Activated T-cell treated with anti-CD3 and anti-CD28 coated beads for 4 hours (primary cell): ENCODE measurements at places on chromosomes 1 and 21.

GRCh38 chr1:151197863-151198253, 494 bp upstream of the PIP5K1A start:
- no peak for DNase-seq

GRCh38 chr1:91730801-91731732, 154.9 kb downstream of the TGFBR3 start:
- no peak for DNase-seq

DNA sequence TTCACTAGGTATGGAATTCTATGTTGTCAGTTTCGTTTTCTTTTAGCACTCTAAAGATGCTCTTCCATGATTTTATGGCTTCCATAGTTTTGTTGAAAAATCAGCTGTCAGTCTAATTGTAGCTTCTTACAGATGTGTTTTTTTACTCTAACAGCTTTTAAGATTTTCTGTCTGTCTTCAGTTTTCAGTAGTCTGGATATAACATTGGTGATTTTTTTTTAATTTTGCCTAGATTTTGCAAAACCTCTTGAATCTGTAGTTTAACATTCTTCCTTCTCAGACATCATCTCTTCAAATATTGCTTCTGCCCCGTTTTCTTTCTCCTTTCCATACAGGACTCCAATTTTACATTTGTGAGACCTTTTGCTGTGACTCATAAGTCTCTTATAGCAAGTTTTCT, 17.9 kb upstream of the DYRK1A start:
- no peak for DNase-seq

DNA sequence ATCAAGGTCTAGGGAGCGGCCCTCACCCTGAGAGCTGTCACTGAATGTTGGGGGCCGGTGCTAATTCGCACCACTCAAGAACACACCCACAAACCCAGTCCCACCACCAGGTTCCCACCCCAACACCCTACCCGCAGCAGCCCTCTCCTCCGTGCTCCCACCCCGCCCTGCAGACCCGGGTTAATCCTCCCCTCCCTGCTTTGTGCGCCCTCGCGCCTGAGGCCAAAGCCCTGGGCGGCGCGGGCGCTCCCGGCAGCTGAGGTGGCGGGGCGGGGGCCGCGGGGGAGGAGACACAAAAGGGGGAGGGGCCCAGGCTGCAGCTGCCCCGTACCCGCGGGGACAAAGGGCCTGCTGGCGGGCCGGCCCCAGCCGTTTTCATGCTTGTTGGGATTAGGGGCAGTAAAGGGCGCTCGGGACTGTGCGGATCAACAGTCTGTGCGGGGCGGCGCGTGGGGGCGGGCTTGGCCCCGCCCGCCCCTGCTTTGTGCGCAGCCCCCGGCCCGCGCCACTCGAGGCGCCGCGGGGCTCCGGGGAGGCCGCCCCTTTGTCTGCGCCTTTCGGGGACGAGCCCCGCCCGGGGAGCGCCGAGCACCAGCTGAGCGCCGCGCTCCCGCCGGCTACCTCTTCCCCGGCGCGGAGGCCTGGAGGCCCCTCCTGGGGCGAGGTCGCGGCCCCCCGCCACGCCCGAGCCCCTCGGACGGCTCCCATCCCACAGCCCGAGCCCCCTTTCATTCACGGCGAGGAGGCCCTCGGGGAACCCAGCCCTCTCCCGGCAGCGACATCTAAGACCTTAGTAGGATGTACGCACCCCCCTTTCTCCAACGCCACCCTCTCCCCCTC, 10.9 kb downstream of the C1orf216 start:
- no peak for DNase-seq

GRCh38 chr1:41576620-41577019, 92.1 kb upstream of the EDN2 start:
- no peak for DNase-seq

GRCh38 chr1:167158111-167158812, 62.4 kb upstream of the POU2F1 start:
- no peak for DNase-seq

DNA sequence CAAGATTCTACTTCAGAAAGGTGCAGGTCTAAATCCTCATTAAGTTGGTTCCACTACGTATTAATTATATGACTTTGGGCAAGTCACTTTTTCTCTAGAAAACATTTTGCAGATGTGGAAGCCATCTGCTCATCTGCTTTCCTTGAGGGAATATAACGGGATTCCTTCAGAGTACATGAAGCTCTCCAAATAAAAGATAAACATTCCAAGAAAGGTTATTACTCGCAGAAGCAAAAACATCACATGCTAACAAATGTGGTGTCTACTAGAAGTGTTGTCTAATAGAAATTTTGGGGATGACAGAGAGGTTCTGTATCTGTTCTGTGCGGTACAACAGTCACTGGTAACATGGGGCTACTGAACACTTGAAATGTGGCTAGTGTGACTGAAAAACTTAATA, 60.2 kb downstream of the NIBAN1 start:
- no peak for DNase-seq

GRCh38 chr1:94316836-94317789, 79.7 kb upstream of the ARHGAP29 start:
- no peak for DNase-seq

DNA sequence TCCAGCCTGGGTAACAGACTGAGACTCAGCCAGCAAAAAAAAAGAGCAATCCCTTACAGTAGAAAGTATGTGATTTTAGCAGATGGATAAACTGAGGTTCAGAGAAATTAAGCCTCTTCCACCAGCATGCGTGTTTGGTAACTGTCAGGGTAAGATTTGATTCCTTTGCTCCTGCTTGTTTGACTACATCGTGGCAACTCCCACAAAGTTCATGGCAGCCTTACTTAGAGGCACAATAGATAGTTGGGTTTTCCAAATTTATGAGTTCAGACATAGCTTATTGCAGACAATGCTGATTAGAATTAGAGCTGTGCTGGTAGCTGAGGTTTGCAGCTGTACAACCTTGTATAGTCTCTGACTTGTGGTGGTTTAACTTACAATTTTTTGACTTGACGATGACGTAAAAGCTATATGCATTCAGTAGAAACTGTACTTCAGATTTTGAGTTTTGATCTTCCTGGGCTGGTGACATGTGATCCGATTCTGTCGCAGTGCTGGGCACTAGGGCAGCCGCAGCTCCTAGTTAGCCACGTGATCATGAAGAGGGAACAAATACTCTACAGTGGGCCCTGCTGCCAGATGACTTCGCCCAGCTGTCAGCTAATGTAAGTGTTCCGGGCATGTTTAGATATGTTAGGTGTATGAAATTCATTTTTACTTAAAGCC, 167.8 kb downstream of the DHRS3 start:
- no peak for DNase-seq

DNA sequence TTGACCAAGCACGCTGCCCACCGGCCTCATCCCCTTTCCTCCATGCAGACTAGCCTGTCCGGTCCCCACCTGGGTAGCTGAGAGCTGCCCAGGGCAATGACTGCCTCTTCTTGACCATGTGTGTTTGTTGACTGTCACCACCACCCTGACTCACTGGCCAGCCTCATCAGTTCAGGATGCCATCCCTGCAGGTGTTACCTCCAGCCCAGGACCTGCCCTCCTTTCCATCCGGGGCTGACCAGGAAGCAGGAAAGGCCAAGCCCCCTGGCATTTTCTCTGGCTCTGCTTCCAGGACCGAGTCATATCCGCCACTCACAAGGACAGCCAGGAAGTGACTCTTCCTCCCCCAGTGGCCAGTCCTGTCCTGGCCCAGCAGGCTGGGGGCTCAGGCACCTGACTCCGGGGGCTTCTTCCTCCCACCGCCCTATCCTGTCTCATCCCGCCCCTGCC, 17.1 kb downstream of the EPHA2 start:
- DNase-seq, result no peak

DNA sequence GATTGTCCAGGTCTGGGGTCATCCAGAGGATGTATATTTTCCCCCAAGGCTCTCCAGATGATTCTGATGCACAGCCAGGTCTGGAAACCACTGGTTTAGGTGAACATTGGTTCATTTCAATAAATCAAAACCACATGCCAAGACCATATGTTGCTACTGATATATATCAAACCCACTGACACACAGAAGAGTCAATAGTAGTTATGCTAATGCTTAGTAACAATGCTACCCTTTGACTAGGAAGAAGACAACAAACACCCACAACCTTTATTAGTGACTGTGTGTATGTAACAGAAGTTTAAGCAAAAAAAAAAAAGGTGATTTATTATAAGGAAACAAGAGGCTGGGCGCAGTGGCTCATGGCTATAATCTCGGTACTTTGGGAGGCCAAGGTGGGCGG, 35.6 kb upstream of the POU2F1 start:
- DNase-seq, result no peak

GRCh38 chr1:65343286-65343685, 33.9 kb downstream of the DNAJC6 start:
- no peak for DNase-seq

GRCh38 chr1:1216770-1217620, 3.0 kb upstream of the TNFRSF4 start:
- DNase-seq, result no peak

DNA sequence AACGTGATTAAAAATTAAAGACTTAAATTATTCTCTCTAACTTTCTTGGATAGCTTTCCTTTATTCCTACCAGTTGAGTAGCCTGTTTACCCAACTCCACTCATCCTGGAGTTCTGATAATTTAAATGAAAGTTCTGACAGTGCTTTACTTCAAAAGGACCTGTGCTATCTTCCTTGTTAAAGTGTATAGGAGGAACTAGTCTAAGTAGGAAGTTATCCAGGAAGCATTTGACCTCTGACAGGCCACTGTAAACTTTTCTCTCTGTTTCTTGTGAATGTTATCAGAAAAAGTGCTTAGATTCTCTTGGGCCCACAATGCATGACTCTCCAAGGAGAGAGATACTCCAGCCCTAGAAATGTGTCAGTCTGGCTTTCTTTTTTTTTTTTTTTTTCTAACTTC, 9.2 kb downstream of the UAP1 start:
- DNase-seq, result no peak

DNA sequence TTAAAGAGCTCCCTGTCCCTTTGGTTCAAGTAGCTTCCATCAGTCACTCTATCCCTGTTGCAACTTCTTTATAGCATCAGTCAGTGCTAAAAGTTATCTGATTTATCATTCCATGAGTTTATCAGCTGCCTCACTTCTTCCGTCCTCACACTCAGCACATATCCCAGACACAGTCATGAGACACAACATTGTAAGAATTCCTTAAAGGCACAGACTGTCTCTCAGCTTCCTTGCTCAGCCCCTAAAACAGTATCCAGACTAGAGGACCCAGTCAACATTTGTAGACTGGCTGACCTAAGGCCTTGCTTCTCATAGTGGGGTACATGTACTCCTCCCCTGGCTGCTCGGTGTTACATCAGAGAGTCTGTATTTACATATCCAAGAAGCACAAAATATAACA, 164.9 kb upstream of the ADGRL2 start:
- DNase-seq, result no peak

DNA sequence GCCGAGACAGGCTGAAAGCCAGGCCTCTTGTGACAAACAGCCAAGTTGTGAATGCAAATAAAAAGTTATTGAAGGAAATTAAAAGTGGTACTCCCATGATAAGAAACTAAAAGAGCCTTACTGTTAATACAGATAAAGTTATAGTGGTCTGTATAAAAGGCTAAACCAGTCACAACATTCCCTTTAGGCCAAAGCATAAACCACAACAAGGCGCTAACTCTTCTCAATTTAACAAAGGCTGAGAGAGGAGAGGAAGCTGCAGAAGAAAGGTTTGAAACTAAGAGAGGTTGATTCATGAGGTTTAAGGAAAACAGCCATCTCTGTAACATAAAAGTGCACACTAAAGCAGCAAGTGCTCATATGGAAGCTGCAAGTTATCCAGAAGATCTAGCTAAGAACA, 10.7 kb downstream of the C1orf105 start:
- DNase-seq, result no peak

GRCh38 chr1:151137789-151138188, 8.6 kb downstream of the SEMA6C start:
- DNase-seq, result no peak

GRCh38 chr21:45979141-45979631, 2.4 kb upstream of the COL6A1 start:
- no peak for DNase-seq

- no peak for DNase-seq
Observed at GRCh38 chr1:228513236-228513900, 26.2 kb downstream of the RNF187 start.

- no peak for DNase-seq
Observed at GRCh38 chr1:94020764-94021579, 100.0 kb downstream of the ABCA4 start.

- no peak for DNase-seq
Observed at GRCh38 chr1:118023199-118023598, 93.7 kb downstream of the WDR3 start.

- no peak for DNase-seq
Observed at GRCh38 chr1:106717591-106717990, 338.9 kb upstream of the PRMT6 start.

GRCh38 chr1:25356848-25357247, 18.7 kb downstream of the TMEM50A start:
- no peak for DNase-seq

GRCh38 chr1:2296614-2297013, 68.5 kb downstream of the SKI start:
- DNase-seq, result no peak

GRCh38 chr1:145991735-145992412, 4.5 kb downstream of the TXNIP start:
- DNase-seq, result no peak

- no peak for DNase-seq
Observed at GRCh38 chr1:29532285-29532684, 296.0 kb downstream of the PTPRU start.

DNA sequence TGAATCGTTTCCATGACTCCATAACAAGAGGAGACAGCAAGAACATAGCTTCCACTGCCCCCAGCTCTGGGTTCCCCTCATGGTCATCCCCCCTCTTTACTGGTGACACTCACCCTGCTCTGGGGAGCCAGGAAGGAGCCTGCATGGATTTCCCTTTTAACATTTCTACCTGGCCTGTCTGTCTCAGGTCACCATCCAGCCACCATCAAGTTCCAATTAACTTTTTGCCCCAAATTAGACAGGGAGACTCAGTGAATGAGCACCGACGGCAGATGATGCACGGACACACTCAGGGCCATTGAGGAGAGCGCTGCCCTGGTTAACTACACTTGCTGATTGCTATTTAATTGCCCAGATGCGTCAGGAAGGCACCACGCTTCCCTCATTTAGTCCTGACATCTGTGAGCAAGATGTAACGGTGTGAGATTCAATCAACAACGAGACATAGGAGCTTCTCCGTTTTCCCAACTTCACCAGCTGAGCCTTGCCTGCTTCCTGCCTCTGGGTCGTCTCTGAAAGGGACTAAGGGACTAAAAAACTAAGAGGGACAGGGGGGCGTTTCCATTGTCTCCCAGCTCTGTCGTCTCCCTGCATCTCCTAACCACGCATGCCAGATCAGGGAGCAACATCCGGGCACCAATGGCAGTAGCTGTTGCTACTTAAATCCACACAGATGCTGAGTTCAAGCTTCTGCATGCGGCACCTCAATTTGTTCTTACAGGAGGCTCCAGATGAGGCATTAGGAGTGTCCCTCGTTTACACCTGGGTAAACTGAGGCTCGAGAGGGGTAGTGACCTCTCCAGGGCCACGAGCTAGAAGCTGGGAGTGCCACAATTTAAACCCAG, 426.7 kb downstream of the NPHP4 start:
- DNase-seq, result no peak
